ENCODE measurements at places on chromosomes 4 and X. TPM values are rescaled to one million over a fixed set of nuclear protein-coding genes. Genes with fewer than 3 reads are reported as not detected.

The NPY5R gene
- not detected for total RNA-seq

The PGRMC2 gene
- total RNA-seq: 20.2 TPM

The SPANXA2 gene
- total RNA-seq: not detected

The RHOXF1 gene
- not detected for total RNA-seq

The CENPE gene
- total RNA-seq: 1.7 TPM

The RRH gene
- total RNA-seq: 0.17 TPM

The ARHGAP4 gene
- 2.3 TPM for total RNA-seq

The LINC00632 gene
- 1.7 TPM for total RNA-seq

The FDCSP gene
- total RNA-seq: not detected

The PCSK1N gene
- not detected for total RNA-seq

The FANCB gene
- 4.0 TPM for total RNA-seq

The CENPVL2 gene
- not detected for total RNA-seq

The GAGE13 gene
- total RNA-seq: not detected

The CFP gene
- 0.33 TPM for total RNA-seq

The STK32B gene
- 0.50 TPM for total RNA-seq

The NALF2 gene
- total RNA-seq: not detected

The TRIML1 gene
- total RNA-seq: not detected

The MORC4 gene
- total RNA-seq: 40.9 TPM

The PRDM5 gene
- 21.8 TPM for total RNA-seq

The ERAS gene
- total RNA-seq: not detected

Measured in smooth muscle cell of trachea (primary cell).